ENCODE measurements at places on chromosomes 12 and 14.

GRCh38 chr14:69749956-69750355, 17.0 kb upstream of the SRSF5 start:
- no peak for DNase-seq

DNA sequence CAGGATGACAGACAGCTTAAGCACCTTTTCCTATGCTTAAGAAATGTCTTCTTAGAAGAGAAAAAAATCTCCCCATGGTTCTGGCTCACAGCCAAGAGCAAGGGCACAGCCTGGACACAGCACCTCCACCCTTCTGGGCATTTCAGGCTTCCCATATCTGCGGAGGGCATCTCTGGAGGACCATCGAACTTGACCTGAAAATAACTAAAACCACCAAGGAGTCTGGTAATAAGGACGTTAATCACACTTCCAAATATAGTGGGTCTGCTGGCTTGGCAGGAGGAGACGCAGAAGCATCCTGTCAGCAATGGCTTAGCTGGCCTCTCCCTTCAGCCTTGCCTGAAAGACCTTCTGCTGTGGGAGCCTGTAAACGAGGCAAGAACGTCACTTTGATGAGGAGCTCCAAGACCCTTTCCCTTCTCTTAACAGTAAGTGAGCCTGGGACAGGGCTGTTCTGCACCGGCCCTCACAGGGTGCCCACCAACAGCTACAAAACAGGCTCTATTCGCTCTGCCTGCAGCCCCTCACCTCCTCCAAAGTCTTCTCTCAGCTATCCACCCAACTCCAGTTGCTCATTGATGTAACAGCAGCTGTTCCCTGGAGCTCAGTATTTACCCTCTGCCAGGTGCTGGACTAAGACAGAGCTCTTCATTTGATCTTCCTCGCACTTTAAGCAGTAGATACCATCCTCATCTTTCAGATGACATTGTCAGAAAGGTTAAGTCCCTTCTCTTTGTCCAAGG, 13.2 kb downstream of the SETD3 start:
- DNase-seq = no peak

- no peak for DNase-seq
These were observed 88.6 kb upstream of the CPSF6 start for GRCh38 chr12:69150796-69151127.

- DNase-seq = no peak
These were observed 35.3 kb downstream of the FBXW8 start for GRCh38 chr12:116945886-116946550.

- DNase-seq = no peak
These were observed 884.3 kb downstream of the GALC start for GRCh38 chr14:87108726-87109125.

- no peak for DNase-seq
These were observed 40.1 kb upstream of the VPS33A start for GRCh38 chr12:122306407-122306806.

DNA sequence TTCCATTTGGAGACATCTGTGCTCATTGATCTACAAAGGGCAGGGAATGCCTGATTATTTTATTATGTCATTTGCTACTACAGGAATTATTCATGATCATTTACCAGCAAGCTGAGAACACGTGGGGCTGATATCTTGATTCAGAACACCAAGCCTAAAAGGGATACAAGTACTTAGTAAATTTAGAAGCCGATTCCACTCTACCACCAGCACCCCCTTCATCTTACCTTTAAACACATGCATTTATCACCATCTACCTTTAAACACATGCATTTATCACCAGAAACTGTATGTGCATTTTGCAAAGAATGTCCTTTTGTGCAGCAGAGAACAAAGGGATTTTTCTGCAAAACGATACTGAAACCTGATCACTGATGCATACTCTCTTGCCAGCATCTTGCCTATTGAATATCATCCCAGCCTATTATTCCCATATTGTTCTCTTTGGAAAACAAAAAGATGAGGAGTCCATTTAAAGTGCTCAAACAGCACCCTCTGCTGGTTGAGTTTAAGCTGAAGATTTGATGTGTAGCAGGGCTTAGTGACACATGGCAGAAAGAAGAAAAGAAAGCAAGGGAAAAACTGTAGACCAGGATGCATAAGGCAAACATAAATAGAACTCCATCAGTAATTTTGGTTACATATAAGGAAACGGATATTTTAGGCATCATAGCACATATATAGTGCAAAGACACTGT, 132.6 kb upstream of the PLEKHG7 start:
- DNase-seq = no peak

DNA sequence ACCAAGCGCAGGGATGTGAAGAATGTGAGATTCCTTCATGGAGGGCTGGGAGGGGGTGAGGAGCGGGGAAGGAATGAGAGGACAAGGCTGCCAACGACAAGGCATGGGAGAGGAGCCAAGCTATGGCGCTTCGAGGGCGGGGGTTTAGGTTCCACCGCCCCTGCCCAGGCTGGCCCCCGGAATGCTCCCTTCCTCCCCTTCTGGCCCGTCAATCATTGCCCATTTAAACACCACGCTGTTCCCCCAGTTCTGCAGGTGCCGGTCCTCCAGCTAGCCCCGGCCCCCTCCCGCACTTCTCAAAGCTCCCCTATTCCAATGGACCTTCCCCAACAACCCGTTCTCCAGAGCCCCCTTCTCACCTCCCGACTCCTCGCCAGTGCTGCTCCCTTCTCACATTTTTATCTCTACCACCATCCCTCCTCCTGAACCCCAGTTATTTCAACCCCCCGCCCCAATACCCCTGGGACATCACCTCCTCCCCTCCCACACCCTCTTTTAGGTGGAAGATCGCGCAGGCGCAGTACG, 428 bp downstream of the RNF41 start:
- no peak for DNase-seq
